ENCODE measurements at places on chromosomes 12 and 14. TPM values are rescaled to one million over a fixed set of nuclear protein-coding genes. Genes with fewer than 3 reads are reported as not detected.

The OASL gene
- total RNA-seq, result 17.2 TPM

GRCh38 chr12:19894803-19895202, 455.5 kb downstream of the AEBP2 start:
- DNase-seq, result no peak

DNA sequence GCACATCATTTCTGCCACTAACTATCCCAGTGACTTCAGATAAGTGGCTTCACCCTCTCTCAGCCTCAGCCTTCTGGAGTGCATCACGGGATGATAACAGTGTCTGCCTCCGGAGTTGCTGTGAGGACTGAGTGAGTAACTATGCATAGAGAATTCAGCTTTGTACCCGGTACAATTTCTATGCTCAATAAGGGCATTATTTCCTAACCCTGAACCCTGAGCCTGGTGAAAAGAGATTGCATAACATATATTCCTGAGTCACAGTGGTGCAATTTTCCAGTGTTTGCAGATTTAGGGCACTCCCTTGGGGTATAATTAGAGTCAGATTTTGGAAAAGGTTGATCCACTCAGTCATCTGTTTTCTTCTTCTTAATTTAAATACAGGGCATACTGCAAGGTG, 181.1 kb downstream of the PTPN11 start:
- DNase-seq, result no peak

The NDUFA9 gene
- 150 TPM for total RNA-seq

The SPSB2 gene
- total RNA-seq, result 3.0 TPM

The PZP gene
- total RNA-seq, result not detected

- DNase-seq, result no peak
Observed at GRCh38 chr12:94763462-94763861, 113.1 kb upstream of the TMCC3 start.

DNA sequence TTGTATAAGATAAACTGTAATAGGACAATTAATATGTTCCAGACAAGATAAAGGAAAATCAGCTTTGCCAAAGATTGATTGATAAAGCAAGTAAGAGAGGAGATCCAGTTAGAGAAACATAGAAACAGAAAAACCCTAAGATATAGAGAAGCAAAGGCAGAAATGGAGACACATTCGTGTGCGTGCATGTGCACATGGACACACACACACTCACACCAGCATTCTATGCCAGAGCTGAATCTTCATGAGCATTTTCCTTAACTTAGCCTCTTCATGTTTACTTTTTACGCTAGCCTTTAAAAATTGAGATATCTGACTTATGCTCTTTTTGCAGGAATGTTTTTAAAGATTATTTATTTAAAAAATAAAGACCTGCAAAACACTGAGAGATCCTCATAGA, 168.5 kb upstream of the ATP2B1 start:
- no peak for DNase-seq

The LALBA gene
- total RNA-seq, result not detected

The SLC8A3 gene
- 0.62 TPM for total RNA-seq

GRCh38 chr14:104290756-104291122, 152.4 kb downstream of the KIF26A start:
- DNase-seq, result no peak

The NRXN3 gene
- total RNA-seq, result not detected

DNA sequence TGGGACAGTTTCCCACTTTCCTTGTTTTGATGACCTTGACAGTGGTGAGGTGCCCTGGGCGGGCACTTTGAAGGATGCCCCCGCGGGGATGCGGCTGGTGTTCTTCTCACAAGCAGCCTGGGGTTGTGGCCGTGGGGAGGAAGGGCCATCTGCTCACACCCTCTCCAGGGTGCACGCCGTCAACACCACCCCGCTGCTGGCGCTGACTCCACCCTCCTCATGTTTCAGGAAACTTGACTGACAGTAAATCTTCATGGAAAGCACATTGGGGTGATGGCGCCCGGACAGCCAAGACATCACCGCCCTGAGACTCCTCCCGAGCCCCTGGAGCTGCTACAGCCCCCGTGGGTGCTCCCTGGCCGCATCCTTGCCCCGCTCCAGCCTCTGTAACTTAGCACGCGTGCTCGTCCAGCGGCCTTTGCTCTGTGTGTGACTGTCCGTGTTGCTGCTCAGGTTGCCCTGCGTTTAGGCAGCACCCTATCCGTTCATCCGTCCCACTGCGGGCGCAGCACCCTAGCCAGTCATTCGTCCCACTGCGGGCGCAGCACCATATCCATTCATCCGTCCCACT, 150.2 kb upstream of the C14orf180 start:
- DNase-seq, result no peak

DNA sequence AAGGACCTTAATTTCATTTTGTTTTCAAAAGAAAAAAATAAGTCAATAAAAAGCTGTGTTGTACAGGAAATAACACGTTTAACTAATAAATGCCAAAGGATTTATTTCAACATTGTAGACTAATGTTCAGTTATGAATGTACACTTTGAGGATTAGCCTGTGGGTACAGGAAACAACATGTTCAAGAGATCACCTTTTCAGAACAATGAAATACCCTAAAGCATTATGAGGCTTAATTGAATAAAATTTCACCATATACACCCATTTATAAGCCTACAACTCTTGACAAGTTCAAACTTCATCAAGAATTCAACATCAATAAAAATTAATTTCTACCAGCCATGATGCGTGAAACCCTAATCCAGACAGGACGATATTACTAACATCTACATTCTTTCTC, 56.6 kb upstream of the SLC6A15 start:
- no peak for DNase-seq

- no peak for DNase-seq
Observed at GRCh38 chr14:105145381-105146180, 23.0 kb downstream of the JAG2 start.

GRCh38 chr12:51832354-51833107, 16.0 kb downstream of the FIGNL2 start:
- no peak for DNase-seq

The ACSS3 gene
- not detected for total RNA-seq

- DNase-seq, result no peak
Observed at GRCh38 chr14:68362846-68363245, 430.0 kb downstream of the ZFP36L1 start.

The PSME2 gene
- total RNA-seq, result 541 TPM

GRCh38 chr12:53481939-53482586, 17.2 kb downstream of the MAP3K12 start:
- DNase-seq, result no peak

DNA sequence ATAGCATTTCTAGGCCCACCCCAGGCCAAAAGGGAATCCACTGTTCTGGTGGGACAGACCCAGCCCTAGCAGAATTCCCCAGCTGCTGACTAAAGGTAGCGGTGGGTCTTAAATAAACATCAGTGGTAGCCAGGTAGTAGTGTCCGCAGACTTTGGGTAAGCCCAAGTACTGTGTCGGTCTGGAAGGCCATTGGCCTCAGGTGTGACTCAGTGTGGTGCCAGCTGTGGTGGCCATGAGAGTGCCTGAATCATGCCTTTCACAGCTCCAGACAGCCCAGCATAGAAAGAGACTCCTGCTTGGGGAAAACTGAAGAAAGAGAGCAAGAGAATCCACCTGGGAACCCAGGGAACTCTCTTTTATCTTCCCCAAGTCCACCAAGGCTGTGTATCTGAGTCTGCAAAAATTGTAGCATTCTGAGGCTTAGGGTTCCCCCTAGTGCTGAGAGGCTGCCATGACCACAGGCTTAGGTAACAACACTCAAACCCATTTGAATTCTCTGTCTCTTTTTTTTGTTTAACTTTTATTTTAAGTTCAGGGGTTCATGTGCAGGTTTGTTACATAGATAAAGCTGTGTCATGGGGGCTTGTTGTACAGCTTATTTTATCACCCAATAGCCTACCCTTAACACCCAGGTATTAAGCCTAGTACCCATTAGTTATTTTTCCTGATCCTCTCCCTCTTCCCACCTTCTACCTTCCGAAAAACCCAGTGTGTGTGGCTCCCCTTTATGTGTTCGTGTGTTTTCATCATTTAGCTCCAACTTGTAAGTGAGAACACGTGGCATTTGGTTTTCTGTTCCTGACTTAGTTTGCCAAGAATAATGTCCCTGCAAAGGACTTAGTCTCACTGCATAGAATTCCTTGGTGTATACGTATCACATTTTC, 16.7 kb upstream of the CD163L1 start:
- peak; percentile 37 for DNase-seq

DNA sequence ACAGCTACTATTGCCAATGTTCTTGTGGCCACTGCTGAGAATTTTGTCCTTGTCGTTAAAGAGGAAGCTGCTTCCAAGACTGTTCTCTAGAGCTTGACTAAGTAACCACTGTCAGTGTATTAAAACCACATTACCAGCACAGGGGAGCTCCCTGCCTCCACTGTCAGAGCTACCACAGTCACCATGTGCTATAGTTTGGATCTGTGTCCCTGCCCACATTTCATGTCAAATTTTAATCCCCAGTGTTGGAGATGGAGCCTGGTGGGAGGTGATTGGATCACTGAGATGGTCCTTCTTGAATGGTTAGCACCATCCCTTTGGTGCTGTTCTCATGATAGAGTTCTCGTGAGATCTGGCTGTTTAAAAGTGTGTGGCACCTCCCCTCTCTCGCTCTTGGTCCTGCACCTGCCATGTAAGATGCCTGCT, 23.2 kb upstream of the RAP1B start:
- DNase-seq, result peak; percentile 52

DNA sequence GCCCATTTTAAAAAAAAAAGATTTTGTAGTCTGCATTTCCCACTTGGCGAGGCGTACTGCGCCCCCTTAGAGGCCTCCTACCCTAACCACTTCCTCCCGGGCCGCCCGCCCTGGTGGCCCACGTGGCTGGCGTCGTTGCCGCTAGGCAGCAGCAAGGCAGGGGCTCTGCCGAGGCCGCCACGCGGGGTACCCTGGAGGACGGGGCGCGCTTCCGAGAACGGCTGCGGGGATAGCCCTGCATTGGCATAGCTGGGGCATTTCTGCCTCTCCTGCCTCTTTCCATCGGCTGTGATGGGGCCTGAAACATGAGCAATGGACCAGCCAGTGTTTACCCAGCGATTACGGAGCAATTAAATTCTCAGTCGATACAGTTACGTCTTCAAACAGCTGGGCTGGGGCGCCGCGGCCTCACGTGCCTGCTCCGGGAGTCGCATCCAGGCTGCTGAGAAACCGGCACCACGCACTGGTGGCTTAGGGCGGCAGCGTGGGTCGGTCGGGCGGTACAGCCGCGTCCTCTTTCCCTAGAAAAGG, 38.0 kb downstream of the IQSEC3 start:
- DNase-seq, result peak; percentile 50

- no peak for DNase-seq
Observed at GRCh38 chr12:15368812-15369211, 46.5 kb downstream of the PTPRO start.

- DNase-seq, result peak; percentile 49
Observed at GRCh38 chr12:1117970-1118563, 127.0 kb downstream of the ERC1 start.

- no peak for DNase-seq
Observed at GRCh38 chr12:3119756-3120601, 42.8 kb downstream of the TSPAN9 start.
